ENCODE measurements at places on chromosomes 13 and 19.
A peak's percentile ranks its signal among the peaks of the same experiment; 100 is the strongest.

GRCh38 chr19:16382775-16383543, 58.3 kb downstream of the KLF2 start:
- H3K4me1 ChIP-seq, result peaks cover 21% of the 10 kb centered on the region
- DNase-seq, result peak; percentile 76

GRCh38 chr13:71867131-71867814, at the start of gene DACH1:
Gene DACH1, minus strand, starts transcription at chr13:71867204.
- peaks cover 23% of the 10 kb centered on the region for H3K27me3 ChIP-seq
- no peaks in the 10 kb centered on the region for H3K36me3 ChIP-seq
- H3K4me3 ChIP-seq, result peak within 1 kb of the TSS; percentile 96
- DNase-seq, result peak; percentile 49

DNA sequence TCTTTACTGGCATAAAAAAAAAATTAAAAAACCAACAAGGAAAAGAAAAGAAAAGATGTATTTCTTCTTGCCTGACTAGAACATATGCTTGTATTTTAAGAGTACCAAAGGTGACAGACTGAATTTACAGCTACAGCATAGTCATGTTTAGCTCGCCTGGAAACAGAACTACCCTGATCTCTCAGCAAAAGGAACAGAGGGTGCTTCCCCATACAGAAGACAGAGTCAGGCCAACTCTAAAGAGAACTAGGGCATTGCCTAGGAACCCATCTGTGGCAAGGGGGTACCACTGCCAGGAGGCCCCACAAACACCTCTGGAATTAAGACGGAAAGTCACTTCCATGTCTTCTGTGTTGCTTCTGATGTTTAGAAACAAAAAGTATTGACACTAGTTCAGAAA, 252.1 kb upstream of the STARD13 start:
- H3K27me3 ChIP-seq, result no peaks in the 10 kb centered on the region
- H3K4me1 ChIP-seq, result peaks cover 24% of the 10 kb centered on the region
- H3K36me3 ChIP-seq, result no peaks in the 10 kb centered on the region
- no peak overlapping the region for H3K27ac ChIP-seq

GRCh38 chr13:45623516-45624090, 8.1 kb upstream of the ERICH6B start:
- no peaks in the 10 kb centered on the region for H3K4me1 ChIP-seq
- no peak overlapping the region for H3K4me3 ChIP-seq
- DNase-seq, result peak; percentile 12
- no peaks in the 10 kb centered on the region for H3K36me3 ChIP-seq
- H3K27me3 ChIP-seq, result no peaks in the 10 kb centered on the region

DNA sequence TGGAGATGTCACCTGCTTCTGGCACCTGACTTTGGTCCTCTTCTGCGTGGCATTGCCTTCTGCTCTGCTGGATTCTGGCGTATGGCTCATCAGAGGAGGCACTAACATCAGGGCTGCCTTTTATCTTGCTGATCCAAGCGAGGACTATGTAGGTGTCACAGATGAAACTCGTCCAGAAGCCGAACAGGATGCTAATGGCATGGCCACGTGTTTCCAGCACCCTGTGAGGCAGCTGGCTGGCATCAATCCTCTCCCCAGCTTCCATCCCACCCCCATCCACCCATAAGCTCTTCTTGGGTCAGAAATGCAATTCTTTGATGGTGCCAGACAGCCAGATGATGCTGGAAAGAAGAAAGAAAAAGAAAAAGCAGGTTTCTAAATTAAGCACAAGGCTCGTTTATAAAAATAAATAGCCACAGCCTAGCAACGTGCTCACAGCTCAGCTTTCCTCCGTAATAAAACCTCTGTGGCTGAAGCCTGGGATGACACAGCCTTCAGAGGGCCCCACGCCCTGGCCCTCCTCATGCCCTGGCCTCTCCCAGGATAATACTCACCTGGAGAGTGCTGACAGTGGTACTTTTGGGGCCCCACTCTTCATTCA, 212.9 kb upstream of the SERP2 start:
- DNase-seq, result no peak
- H3K4me1 ChIP-seq, result no peaks in the 10 kb centered on the region
- no peak overlapping the region for H3K4me3 ChIP-seq
- no peaks in the 10 kb centered on the region for H3K27me3 ChIP-seq

GRCh38 chr13:98515818-98516465, 61.0 kb downstream of the STK24 start:
- H3K36me3 ChIP-seq, result peaks cover 71% of the 10 kb centered on the region
- DNase-seq, result no peak
- H3K4me1 ChIP-seq, result peaks cover 2% of the 10 kb centered on the region
- H3K27me3 ChIP-seq, result no peaks in the 10 kb centered on the region

DNA sequence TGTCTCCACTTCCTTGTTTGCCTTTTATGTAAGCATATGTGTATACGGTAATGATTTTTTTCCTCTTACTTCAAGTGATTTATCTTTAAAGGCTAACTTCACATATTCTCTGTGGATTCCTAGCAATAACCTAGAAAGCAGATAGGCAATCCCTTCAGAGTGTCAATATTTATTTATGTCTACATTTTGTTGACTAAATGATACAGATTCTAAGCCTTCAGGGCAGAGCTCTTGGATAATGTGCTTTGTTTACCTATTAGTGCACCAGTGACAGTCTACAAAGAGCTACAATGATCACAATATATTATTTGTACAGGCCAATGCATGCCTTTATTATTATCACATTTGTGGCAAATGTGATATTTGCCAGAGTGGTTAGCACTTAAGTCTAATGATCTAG, 406.2 kb downstream of the EFNB2 start:
- no peak overlapping the region for H3K27ac ChIP-seq
- H3K27me3 ChIP-seq, result no peaks in the 10 kb centered on the region
- no peak overlapping the region for H3K4me3 ChIP-seq
- H3K36me3 ChIP-seq, result no peaks in the 10 kb centered on the region
- no peak for DNase-seq

- peak overlapping the region; percentile 44 for H3K4me3 ChIP-seq
- peaks cover 22% of the 10 kb centered on the region for H3K36me3 ChIP-seq
- H3K27ac ChIP-seq, result peak overlapping the region; percentile 99
- no peaks in the 10 kb centered on the region for H3K27me3 ChIP-seq
- peaks cover 98% of the 10 kb centered on the region for H3K4me1 ChIP-seq
Measured at GRCh38 chr19:51144482-51145045, 2.5 kb downstream of the SIGLEC7 start.

GRCh38 chr19:4719499-4719866, 4.2 kb downstream of the DPP9 start:
- peaks cover 71% of the 10 kb centered on the region for H3K36me3 ChIP-seq
- no peak for DNase-seq
- H3K27ac ChIP-seq, result no peak overlapping the region
- no peak overlapping the region for H3K4me3 ChIP-seq
- peaks cover 21% of the 10 kb centered on the region for H3K4me1 ChIP-seq
- H3K27me3 ChIP-seq, result no peaks in the 10 kb centered on the region

DNA sequence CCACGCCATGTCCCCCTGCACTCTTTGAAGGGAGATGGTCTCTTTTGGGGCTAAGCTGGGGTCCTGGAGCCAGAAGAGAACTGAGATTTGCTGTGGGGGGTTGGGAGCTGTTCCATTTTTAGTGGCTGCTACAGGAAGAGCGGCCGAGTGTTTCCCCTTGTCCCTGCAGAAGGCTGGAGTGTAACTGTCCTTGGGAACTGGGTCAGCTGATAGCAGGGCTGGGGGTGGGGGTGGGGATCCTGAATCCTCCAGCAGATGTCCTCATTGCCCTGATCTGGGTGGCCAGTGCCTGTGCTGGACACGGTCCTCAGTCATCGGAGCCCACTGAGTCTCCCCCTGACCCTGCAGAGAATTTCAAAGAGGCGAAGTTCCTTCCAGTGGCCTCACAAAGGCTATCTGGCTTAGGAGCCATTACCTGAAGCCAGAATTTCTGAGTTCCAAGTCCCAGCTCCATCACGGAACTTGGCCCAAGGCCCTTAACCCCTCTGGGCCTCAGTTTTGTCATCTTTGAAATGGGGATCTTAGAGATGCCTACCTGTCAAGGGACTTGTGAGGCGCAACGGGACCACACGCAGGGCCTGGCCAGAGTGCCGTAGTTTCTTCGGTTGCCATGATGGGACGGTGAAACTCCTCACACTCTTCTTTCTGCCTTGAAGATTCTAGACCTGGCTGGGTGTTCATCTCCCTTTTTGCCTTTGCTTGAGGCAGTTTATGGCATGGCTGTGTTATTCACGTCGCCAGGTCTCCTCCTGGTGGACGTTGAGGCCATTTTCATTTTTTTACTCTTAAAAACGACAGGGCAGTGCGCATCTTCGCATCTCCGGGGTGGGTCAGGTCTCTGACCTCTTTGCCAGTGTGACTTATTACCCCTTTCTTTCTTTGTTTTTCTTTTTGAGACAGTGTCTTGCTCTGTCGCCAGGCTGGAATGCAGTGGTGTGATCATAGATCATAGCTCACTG, 51.9 kb downstream of the DNM2 start:
- H3K27me3 ChIP-seq, result no peaks in the 10 kb centered on the region
- peaks cover 8% of the 10 kb centered on the region for H3K4me1 ChIP-seq
- no peak overlapping the region for H3K4me3 ChIP-seq
- H3K27ac ChIP-seq, result peak overlapping the region; percentile 63
- peaks cover 80% of the 10 kb centered on the region for H3K36me3 ChIP-seq

GRCh38 chr19:780935-781334, 16.3 kb upstream of the PTBP1 start:
- DNase-seq, result no peak
- H3K4me1 ChIP-seq, result no peaks in the 10 kb centered on the region
- H3K27ac ChIP-seq, result no peak overlapping the region
- H3K4me3 ChIP-seq, result no peak overlapping the region

DNA sequence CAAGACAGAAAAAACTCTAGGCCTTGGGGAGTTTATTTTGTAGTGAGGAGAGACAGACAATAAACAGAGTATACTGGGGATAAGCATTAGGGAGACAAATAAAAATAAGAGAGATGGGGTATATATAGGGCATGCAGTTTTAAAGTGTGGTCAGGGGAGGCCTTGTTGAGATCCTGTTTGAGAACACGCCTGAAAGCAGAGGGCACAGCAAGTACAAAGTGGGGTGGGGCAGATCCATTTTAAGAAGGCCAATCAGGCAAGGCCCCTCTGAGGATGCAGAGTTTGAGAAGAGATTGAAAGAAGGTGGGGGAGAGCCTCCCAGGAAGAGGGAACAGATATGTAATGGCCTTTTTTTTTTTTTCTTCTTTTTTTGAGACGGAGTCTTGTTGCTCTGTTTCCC, 2.1 kb downstream of the PPP2R1A start:
- no peak overlapping the region for H3K27ac ChIP-seq
- no peaks in the 10 kb centered on the region for H3K27me3 ChIP-seq
- peaks cover 20% of the 10 kb centered on the region for H3K4me1 ChIP-seq
- no peak for DNase-seq
- H3K36me3 ChIP-seq, result peaks cover 44% of the 10 kb centered on the region

DNA sequence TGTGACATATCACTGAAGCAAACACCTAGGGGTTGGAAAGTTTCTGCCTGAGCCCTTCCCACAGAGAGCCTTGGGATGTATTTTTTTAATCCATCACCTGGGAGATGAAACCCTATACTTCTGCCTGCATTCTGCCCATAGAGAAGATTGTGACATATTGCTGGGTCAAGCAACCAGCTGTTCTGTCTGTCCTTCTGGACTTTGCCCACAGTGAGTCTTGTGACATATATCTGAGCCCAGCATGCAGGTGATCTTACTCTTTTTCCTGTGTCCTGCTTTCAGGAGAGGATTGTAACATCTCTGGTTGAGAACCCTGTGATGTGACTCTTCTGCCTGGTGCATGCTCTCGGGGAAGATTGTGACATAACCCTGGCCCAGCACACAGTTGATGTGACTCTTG, 24.9 kb upstream of the ZNF681 start:
- H3K27me3 ChIP-seq, result no peaks in the 10 kb centered on the region
- no peak for DNase-seq
- no peaks in the 10 kb centered on the region for H3K36me3 ChIP-seq
- H3K4me1 ChIP-seq, result no peaks in the 10 kb centered on the region
- H3K4me3 ChIP-seq, result no peak overlapping the region

GRCh38 chr13:80866921-80867320, 526.0 kb upstream of the SPRY2 start:
- no peaks in the 10 kb centered on the region for H3K27me3 ChIP-seq
- H3K4me3 ChIP-seq, result no peak overlapping the region
- H3K4me1 ChIP-seq, result no peaks in the 10 kb centered on the region
- H3K36me3 ChIP-seq, result no peaks in the 10 kb centered on the region
- no peak overlapping the region for H3K27ac ChIP-seq

DNA sequence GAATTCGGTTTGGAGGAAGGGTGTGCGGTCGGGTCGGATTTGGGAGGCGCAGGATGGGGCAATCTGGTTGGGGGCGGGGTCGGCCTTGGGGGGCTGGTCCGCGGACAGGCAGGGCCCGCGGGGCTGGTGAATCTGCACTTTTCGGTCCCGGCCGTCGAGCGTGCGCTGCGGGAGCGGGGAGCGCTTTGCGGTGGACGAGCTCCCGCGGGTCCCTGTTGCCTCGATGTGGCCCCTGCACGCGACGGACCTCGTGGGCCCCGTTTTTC, 11.9 kb downstream of the PEAK3 start:
- no peaks in the 10 kb centered on the region for H3K27me3 ChIP-seq
- peak overlapping the region; percentile 72 for H3K4me3 ChIP-seq
- H3K4me1 ChIP-seq, result peaks cover 79% of the 10 kb centered on the region
- DNase-seq, result peak; percentile 31

DNA sequence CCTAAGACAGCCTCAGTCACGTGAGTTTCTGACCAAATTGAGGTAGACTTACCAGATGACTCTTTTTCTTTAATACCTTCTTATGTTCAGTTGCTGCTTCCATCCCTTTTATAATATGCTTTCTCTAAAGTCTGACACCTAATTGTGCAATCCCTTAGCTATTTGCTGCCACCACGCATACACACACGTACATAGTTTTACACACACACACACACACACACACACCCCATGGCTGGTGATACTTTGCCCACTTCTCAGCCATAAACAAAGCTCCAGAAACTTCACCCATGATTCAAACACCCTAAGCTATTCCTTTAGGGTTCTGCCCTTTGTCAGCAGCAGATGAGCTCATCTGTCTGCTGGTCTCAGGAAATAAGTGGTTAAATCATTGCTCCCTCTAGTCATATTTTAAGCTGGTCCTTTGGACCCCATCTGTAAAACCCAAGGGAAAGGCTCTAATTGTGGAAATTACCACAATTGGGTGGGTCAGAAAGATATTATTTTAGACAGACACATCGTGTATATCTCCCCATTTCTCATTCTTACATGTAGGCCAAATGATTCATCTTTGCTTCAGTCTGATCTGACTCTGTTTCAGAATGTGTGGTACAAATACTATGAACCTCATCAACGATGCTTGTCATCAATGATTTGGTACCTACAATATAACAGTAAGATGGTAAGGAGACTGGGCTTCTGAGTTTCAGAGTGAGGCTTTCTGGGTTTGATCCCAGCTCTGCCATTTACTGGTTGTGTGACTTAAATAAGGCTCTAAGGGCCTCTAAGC, 69.2 kb downstream of the NALCN start:
- no peak for DNase-seq
- H3K4me3 ChIP-seq, result no peak overlapping the region
- H3K27ac ChIP-seq, result no peak overlapping the region

- no peak overlapping the region for H3K4me3 ChIP-seq
- DNase-seq, result no peak
- H3K27ac ChIP-seq, result no peak overlapping the region
- no peaks in the 10 kb centered on the region for H3K36me3 ChIP-seq
Measured at GRCh38 chr19:42033413-42033812, 36.6 kb downstream of the GRIK5 start.

- no peaks in the 10 kb centered on the region for H3K27me3 ChIP-seq
- DNase-seq, result peak; percentile 67
- peak overlapping the region; percentile 100 for H3K4me3 ChIP-seq
- H3K4me1 ChIP-seq, result peaks cover 60% of the 10 kb centered on the region
- peak overlapping the region; percentile 99 for H3K27ac ChIP-seq
Measured at GRCh38 chr19:53868091-53868891, 608 bp downstream of the MYADM start.

GRCh38 chr13:21047591-21048282, 13.6 kb downstream of the LATS2 start:
- peaks cover 37% of the 10 kb centered on the region for H3K4me1 ChIP-seq
- DNase-seq, result no peak
- H3K27me3 ChIP-seq, result no peaks in the 10 kb centered on the region
- H3K36me3 ChIP-seq, result peaks cover 6% of the 10 kb centered on the region
